NCI-H187 (cell line): ENCODE measurements at places on chromosomes 7 and 10.

DNA sequence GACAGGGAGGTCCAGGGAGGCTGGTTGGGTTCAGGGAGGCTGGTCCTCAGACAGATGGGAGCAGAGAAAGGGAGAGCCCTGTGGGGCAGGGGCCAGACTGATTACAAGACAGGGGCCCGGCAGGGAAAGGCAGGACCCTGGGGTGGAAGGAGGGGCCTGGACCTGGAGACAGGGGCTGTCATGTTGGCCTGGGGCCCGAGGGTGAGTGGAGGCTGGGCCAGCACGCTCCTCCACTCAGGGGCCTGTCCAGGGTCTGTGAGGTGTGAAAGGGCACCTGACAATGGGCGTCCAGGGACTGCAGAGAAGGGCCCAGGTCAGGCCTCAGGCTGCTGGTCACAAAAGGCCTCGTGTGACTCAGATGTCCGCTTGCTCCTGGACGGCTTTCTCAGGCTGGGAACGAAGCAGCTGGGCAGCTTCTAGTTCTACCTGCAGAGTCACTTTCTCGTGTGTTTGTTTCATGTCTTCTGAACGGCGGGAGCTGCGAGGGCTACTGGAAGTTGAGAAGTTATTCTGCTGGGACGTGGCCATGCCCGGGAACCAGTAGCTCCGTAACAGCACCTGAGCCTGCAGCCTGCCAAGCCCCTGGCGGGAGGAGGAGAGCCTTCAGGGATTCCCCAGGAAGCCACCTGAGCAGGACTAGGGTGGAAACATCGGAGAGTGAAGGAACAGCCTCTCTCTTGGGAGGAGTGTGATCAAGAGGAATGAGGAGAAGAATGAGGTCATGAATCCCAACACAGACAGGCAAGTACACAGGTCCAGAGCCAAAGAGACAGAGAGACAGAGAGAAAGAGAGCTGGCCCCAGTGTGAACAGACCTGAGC lies 65.8 kb downstream of the KLF6 start:
- no peak for DNase-seq

GRCh38 chr10:110556296-110556695 lies 11.2 kb upstream of the SMC3 start:
- DNase-seq, result no peak

DNA sequence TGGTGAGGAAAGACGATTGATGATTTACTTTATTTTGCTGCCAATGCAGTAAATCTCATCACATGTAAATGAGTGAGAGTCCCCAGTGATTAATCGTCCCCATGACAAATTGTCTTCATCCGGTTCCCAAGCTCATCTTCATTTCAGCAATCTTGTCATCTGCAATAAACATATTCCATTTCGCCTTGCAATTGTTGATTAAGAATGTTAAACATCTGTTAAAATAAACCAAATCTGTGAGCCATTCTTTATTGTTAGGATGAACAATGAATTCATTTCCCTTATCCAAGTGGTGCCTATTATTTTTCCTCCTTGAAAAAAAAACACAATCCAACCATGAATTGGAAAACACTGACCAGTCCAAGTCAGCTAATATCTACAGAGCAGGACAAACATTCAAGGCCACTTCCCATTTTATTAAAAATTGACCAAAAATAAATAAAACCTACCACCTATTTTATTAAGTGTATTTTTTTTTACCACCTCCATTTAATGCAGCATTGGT lies 36.5 kb downstream of the NPS start:
- no peak for DNase-seq

- DNase-seq, result no peak
These were observed 84.8 kb upstream of the NRP1 start for GRCh38 chr10:33419311-33419710.

DNA sequence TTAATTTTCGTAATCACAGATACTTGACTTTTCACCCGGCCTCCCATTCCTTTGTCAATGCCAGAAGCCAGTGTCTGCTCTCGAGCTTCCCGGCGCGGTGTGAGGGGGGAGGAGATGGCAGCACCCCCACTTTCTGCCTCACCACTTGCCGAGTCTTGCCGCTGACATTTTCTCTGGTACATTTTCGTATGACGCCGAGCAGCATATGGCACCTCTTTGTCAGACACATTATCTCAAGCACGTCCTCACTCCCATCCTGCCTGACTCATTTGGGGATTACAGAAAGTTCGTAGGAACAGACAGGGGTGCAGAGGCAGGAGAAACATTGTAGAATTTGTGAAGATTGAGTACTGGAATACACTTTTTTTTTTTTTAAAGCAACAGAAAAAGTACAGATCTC lies 60.8 kb upstream of the SORCS3 start:
- no peak for DNase-seq

DNA sequence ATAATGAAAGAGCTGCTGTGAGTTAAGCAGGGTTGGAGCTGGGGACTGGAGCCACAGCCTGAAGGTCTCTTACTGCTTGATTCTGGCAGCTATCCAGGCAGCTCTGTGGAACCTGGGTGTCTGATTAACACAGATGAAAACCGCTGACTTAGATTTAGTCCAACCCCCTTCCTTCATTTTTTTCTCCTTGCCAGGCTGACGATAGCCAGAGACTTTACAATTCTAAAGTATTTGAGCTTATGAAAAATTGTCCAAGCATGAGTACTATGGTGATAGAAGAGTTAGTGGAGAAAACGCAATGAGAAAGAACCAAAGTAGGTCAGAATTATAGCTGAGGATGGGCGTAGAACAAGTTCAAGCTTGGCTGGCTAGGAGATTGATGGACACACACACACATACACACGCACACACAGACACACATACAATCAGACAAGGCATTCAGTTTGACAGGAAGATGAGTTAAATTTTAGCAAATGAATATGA lies 13.5 kb upstream of the GPR85 start:
- DNase-seq, result no peak

DNA sequence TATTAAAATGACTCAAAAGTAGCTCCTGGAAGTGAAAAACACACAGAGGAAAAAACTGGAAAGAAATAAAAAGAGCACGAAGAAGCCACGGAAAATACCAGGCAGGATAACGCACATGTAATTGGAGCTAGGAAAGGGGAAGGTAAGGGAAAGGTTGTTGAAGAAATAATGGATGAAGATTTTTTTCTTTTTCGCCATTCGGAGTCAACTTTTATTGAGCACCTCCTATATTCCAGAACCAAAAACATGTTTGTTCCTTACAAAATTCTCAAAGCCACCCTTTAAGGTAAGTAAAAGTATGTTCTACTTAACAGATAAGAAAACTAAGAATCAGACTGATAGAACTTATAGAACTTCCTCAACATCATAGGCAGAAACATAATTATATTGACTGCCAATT lies 32.8 kb upstream of the PTPRN2 start:
- no peak for DNase-seq

- DNase-seq, result no peak
These were observed 49.5 kb downstream of the ASAH2B start for GRCh38 chr10:50788951-50789945.
